ENCODE measurements at places on chromosomes 1 and 21. TPM values are rescaled to one million over a fixed set of nuclear protein-coding genes. Genes with fewer than 3 reads are reported as not detected.

GRCh38 chr1:212106286-212106792 is 70.8 kb downstream of the DTL start:
- H3K27ac ChIP-seq, result no peak overlapping the region
- no peaks in the 10 kb centered on the region for H3K36me3 ChIP-seq
- H3K4me3 ChIP-seq, result no peak overlapping the region
- H3K27me3 ChIP-seq, result no peaks in the 10 kb centered on the region
- H3K4me1 ChIP-seq, result peaks cover 2% of the 10 kb centered on the region

DNA sequence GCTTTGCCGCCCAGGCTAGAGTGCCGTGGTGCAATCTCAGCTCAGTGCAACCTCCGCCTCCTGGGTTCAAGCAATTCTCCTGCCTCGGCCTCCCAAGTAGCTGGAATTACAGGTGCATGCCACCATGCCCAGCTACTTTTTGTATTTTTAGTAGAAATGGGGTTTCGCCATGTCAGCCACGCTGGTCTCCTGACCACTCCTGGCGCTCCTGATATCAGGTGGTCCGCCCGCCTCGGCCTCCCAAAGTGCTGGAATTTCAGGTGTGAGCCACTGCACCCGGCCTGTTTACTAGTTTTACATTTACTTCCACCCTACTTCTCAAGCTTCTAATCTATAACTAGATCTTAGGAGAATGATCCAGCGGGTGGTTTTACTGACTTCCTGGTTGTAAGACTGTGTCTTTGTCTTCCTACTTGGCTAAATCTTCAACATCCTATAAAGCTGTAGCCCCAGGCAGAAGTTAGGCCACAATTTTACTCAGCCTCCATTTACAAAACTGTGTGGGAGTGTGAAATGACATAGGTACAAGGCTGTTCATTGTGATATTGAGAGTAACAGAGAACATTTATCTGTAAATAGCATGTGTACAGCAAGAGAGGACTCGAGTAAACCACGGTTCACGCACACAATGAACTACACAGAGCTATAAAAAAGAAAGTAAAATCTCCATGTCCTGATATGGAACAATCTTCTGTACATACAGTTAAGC is 9.6 kb upstream of the POU2F1 start:
- no peak overlapping the region for H3K4me3 ChIP-seq
- DNase-seq, result no peak
- H3K4me1 ChIP-seq, result no peaks in the 10 kb centered on the region

DNA sequence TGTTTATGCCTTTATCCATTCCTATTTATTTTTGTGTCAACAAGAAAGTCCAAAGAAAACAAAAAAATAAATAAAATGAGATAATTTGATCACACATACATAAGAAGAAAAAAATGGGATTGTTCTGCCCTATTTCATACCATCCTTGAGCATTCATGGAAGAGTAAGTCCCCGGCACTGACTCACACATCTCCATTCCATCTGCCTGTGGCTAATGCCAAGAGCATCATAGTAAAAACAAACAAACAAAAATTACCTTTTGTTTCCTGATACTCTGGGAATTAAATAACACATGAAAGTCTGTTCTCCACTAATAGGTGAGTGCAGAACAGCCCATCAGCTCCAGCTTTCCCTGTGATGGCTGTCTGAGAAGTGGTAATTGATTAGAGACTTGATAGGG is 48.1 kb upstream of the BACE2 start:
- no peak for DNase-seq
- no peaks in the 10 kb centered on the region for H3K36me3 ChIP-seq
- H3K4me3 ChIP-seq, result no peak overlapping the region

The ZYG11A gene
- total RNA-seq, result 0.77 TPM

The CHIT1 gene
- not detected for total RNA-seq
